Fibroblast of skin of right biceps (primary cell): ENCODE measurements at places on chromosomes 16 and 17.

DNA sequence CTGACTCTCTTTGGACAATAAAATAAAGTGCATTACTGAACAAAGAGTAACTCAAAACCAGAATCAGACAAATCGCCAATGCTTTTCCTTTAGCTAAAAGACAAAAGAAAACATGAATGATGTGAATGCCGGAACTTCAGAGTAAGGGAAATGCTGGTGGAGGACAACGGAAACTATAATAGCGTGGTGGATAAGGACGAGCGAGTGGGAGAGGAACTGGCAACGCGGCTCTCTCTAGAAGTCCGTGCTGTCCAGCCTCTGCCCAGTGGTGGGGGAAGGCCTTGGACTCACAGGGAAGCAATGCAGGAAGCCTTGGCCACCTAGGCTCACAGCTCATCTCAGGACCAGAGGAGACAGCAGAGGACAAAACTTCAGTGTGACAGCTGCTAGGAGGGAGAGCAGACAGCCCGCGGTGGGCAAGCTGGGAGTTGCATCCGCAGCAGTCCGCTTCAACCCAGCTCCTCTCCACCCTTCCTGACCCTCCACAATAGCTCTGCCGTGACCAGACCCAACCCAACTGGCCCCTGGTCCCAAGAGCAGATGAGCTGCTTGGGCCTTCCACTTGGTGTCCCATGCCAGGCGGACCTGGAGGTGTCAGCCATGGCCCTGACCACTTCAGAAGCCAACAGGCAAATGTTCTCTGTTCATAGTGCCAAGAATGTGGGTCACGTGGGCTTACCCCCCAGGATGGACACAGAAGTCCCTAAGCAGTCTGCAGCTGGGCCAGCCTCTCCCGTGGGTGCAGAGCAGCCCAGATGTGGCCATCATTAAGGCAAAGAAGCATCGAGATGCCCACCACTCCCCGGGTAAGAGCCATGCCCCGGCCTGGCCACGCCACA is 5.3 kb upstream of the FAAP100 start:
- DNase-seq, result no peak

DNA sequence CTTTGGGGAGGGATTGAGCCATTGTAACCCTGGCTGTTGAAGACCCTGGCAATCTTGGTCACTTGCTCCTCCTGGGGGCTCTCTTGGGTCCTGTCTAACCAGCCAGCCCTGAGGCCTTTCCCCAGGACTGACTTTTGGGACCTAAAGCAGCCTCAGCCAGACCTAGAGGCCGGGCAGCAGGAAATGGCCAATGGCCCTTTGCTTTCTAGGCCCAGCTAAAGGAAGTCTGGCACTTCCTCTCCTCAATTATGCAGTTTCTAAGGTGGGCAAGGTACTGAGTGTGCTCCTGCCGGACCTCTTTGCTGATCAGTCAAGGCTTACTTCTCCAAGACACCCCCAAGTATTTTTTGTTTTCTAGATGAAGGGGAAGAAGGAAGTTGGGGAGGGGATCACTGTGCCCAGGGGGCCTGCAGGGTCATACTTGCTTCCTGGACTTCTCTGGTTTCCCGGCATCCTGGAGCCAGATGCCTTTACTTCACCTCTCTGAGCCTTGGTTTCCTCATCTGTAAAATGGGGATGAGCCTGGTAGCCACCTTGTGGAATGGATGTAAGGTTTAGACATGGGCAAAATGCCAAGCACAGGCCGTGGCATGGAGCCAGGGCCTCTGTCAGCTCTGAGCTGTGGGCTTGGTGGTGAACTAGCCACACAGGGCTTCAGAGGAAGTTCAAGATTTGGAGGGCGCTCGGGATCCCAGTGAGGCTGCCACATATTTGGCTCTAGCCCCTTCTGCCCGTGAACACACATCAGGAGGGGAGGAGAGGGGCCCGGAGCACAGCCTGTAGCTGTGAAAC is 8.6 kb downstream of the CX3CL1 start:
- DNase-seq, result no peak

GRCh38 chr17:63942309-63942985 is 10.3 kb upstream of the CD79B start:
- DNase-seq, result no peak

- no peak for DNase-seq
Observed at GRCh38 chr16:56226845-56227525, 35.7 kb downstream of the GNAO1 start.

- DNase-seq, result no peak
Observed at GRCh38 chr16:62752854-62753253, 716.6 kb upstream of the CDH8 start.

DNA sequence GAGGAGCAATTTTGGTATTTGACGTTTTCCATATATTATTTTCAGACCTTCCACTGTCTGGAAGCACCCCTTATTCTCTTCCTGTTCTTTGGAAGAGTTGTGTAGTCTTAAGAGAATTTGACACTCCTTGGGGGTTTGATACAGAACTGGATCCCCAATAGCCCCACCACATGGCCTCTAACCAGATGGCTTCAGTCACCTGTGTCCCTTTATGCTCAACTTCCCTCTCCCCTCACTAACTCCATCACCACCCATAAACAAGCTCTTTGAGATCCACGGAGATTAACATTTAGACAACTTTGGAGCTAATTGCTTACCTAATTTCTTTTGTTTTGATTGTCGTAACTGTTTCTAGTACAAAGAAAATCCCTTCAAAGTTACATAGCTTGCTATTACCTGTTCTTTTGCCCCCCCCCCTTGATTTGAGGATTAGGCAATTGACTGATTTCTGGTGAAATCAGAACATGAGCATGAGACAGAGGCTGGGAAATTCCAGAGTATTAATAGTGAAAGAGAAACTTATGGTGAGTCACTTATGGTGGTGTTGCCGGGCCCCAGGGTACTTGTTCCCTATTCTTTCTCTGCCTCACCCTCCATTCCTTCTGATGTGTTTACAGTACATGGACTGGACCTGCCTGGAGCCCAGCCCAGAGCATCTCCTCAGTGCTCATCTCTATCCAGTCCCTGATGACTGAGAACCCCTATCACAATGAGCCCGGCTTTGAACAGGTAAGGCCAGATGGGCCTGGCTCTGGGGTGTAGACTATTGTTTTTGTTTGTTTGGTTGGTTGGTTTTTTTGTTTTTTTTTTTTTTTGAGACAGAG is 7.5 kb downstream of the UBE2Z start:
- peak; percentile 77 for DNase-seq

GRCh38 chr17:29389982-29390850 is at the start of gene TAOK1:
TSS of gene TAOK1 (plus strand) at chr17:29390363. CDS start at chr17:29451549, 61,186 bp downstream.
- peak; percentile 98 for DNase-seq

DNA sequence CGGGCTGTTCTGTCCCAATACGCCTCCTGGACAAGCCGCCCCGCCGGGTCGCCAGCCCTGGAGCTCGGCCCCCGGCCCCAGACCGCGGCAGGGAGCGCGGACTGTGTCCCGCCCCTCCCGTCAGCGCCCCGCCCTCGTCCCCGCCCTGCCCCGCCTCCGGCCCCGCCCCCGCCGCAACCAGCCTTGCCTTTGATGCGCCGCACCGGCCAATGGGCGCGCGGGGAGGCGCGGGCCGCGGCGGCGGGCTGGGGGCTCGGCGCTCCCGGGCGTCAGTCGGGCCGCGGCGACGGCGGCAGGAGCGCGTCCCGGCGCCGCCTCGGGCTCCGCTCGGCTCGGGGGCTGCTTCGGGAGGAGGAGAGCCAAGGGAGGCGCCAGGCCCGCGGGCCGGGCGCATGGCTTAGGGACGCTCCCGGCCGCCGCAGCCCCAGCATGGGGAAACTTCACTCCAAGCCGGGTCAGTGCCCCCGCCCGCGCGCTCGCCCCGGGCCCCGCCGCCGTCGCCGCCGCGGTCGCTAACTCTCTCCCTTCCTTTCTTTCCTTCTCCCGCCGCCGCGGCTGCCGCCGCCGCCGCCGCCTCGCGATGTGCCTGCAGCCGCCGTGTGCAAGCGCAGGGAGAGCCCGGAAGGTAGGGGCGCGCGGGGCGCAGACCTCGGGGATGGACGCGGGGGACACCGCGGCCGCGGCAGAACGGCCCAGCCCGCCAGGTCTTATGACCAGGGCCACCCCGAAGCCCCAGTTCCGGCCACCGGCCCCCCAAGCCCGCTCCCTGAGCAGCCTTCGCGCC is at the start of gene NKD1:
NKD1 (plus strand) TSS at position 272 of the 784 bp plus-strand sequence; CDS start at position 430, 158 bp downstream.
- DNase-seq, result peak; percentile 56

GRCh38 chr17:18025945-18026776 is 12.8 kb downstream of the ATPAF2 start:
- DNase-seq, result peak; percentile 87

DNA sequence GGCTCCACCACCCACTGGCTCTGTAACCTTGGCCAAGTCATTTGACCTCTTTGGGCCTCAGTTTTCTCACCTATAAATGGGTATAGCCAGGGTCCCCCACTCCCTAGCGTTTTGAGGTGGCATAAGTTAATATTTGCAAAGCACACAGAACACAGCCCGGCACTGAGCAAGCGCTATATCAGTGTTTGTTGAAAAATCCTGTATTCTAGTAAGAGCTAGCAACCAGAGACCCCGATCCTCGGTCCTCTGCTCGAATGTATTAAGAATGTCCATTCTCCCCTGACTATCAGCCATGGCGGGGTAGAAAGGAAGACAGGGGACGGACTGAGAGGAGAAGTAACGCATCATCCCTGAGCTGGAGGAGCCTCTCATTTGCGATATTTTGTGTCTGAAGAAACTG is 131.2 kb downstream of the IRF8 start:
- no peak for DNase-seq

DNA sequence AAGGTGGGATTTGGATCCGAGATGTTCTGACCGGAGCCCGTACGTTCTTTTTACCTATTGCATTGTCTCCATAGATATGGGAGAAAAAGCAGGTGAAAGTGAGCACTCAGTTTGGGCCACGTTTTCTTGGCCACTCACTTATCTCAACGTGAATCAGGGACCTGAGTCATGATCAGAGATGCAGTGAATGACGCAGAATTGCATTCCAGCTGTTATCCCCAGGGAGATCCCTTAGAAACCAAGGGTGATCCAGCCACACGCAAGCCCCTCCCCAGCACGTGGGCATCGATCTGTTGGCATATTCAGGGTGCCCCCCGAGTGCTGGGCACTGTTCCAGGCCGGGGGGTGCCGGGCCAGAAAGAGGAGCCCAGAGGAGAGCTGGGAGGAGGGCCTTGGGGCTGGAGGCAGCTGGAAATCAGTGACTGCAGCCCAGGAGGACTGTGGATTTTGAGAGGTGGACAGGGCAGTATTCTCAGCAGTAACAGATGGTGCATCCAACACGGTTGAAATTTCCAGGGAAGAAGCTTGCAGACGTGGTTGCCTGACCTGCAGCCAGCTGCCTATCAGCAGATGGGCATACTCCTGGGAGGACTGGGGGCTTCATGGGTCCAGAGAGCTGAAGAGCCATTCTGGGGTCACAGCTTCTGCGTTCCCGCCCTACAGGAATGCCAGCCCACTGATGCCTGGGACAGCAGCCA is 87.2 kb upstream of the CACNG5 start:
- DNase-seq, result peak; percentile 79

GRCh38 chr16:15552507-15552906 is 90.4 kb downstream of the MARF1 start:
- DNase-seq, result no peak

DNA sequence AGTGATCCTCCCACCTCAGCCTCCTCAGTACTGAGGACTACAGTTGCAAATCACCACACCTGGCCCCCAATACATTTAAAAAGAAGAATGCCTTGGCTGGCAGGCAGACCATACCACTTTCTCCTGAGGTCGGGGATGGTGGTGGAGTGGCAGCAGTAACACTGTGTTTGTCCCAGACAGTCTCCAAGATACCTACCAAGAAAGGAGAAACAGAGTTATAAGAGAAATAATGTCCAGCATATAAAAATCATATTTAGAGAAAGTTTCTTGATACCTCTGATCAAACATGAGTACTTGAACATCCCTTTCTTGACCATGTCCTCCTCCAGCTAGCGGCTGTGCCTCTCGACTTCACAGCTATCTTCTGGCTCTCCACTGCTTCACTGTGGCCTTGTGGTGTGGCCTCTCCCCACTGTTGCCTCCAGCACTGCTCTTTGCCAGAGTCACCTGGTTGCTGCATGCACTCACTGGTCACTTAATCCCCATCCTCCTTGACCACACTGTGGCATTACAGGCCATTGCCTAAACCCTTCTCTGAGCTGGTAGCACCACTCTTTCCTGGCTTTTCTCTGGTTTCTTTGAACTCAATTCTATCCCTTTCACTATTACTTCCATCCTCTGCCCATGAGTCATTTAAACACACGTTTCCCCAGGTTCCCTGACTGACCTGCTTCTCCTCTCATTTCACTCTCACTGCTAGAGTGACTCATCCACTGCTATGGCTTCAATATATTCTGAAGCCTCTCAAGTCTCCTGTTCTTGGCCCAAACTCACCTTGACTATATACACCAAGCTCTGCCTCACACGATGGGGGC is 45.2 kb downstream of the XPO6 start:
- peak; percentile 36 for DNase-seq

GRCh38 chr16:17432901-17433576 is 37.7 kb downstream of the XYLT1 start:
- peak; percentile 49 for DNase-seq

DNA sequence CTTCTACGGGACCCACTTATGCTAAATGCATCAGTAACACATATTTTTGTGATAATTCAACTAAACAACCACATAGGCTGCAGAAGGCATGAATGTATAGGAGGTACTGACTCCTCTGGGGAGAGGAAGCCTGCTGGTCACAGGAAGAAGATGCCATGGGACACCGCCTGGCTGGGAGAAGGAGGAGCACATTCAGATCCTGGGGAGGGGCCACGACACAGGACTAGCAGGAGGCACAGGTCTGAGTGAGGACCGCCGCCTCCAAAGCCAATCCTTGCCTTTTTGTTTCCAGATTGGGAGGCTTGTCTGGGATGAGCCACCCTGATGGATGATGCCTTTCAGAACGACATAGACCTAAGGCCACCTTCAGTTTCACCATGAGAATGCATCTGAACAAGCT is 34.6 kb downstream of the MBTPS1 start:
- no peak for DNase-seq

GRCh38 chr16:83808573-83809014 is 816 bp downstream of the HSBP1 start:
- DNase-seq, result no peak

DNA sequence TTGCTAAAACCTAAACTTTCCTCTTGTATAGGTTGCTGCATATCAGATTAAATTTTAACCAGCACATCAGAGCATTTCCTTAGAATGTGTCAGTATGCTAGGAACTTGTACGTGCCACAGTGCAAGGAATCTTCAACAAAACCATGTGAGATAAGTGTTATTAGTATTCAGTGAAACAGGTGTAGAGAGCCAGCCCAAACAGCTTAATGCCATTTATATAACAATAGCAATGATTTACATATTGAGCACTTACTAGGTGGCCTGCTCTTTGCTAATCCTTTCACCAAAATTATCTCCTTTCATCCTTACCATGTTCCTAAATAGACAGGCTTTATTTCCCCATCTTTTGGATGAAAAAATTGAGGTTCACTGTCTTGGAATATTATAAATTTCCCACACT is 485.7 kb downstream of the HS3ST4 start:
- no peak for DNase-seq

- DNase-seq, result no peak
Observed at GRCh38 chr17:1461198-1461944, 5.3 kb upstream of the CRK start.

DNA sequence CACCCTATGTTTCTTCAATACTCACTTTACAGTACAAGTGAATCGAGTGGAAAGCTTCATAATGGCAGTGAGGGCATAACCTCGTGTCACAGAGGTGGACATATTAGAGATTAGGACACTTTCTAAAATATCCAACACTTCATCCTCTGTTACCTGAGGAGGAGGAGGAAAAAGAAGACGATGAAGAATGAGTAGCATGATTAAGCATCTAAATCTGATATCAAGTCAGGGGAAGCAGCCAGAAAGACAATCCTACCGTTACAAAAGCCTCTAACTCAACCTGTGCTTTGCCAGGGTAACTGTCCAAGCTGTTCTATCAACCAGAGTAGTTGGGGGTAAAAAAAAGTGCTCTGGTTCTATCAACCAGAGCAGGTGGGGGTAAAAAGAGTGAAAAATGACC is 23.7 kb upstream of the PHLPP2 start:
- DNase-seq, result no peak

- peak; percentile 29 for DNase-seq
Observed at GRCh38 chr16:12646490-12647274, 157.0 kb downstream of the CPPED1 start.
